ENCODE measurements at places on chromosomes 3 and 15. TPM values are rescaled to one million over a fixed set of nuclear protein-coding genes. Genes with fewer than 3 reads are reported as not detected.

Gene CLN6
- 50.8 TPM for total RNA-seq

DNA sequence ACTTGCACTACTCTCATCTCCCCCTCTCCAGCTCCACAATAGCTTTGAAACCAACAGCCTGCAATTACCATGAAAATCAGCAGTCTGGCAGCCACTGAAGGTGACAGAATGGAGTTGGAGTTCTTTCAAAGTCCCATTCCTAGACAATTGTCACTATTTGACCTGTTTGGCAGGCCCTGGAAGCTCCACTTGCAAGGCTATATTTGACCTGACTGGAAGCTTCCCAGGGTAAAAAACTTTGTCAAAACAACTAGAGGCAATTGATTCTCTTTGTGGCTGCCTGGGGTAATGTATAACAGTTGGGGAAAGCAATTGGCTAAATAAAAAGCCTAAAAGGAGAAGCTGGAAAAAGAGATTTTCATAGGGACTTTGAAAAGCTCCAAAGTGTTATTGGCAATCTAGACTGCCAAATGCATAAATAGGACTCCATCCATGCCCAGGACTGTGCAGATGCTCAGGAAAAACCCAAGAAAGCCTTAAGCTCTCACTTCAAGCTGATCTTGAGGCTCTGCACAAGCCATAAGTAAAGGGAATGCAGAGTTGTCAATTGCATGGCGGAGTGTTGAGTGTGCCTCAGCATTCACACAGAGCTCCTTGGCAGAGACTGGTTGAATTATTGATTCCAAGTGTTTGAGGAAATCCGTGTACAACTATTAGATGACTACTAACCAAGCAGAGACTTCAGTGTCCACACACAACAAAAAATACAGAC, 18.3 kb downstream of the GREM1 start:
- no peak overlapping the region for H3K27ac ChIP-seq
- H3K4me1 ChIP-seq: peaks cover 13% of the 10 kb centered on the region
- DNase-seq: no peak

Gene ARL14
- not detected for total RNA-seq

GRCh38 chr15:30065025-30065801, 17.5 kb upstream of the GOLGA8J start:
- no peaks in the 10 kb centered on the region for H3K36me3 ChIP-seq
- H3K27me3 ChIP-seq: peaks cover 3% of the 10 kb centered on the region
- peaks cover 3% of the 10 kb centered on the region for H3K4me1 ChIP-seq

DNA sequence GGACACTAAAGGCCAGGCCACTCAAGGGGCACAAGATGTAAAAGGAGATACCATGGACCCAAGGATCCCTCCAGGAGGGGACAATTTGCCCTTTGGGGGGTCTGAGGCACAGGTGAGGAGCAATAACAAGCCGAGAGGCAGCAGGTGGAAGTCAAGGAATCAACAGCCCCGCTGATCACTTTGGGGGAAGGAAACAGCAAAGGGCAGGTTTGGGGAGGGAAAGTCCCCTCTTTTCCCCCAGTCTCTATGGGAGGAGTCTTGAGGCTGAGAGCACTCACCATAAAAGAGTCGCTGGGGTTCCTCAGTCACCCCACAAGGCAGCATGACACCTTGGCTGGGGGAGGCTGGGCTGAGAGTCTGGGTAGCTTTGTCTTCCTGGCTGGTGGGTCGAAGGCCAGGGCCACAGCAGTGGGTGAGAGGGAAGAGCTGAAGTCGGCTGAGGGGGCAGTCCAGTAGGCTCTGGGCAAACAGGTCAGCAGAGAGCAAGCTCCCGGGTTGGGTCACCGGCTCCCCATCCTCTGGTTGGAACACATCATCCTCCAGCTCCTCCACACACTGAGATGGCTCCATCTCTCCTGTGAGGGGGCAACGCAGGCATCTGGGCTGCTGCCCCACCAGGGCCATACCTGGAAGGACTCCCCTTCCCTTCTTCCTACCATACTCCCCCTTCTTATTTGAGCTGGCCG, 3.0 kb downstream of the BMF start:
- H3K27me3 ChIP-seq: peaks cover 2% of the 10 kb centered on the region
- peak overlapping the region; percentile 18 for H3K4me3 ChIP-seq
- peaks cover 78% of the 10 kb centered on the region for H3K4me1 ChIP-seq
- H3K36me3 ChIP-seq: peaks cover 9% of the 10 kb centered on the region
- peak overlapping the region; percentile 84 for H3K27ac ChIP-seq
- DNase-seq: no peak

Gene PLSCR2
- total RNA-seq: 0.39 TPM

Gene P2RY1
- 32.9 TPM for total RNA-seq
